ENCODE measurements at places on chromosomes 12 and 14. TPM values are rescaled to one million over a fixed set of nuclear protein-coding genes. Genes with fewer than 3 reads are reported as not detected.

NEUROD4 gene
- not detected for total RNA-seq

VAMP1 gene
- 10.6 TPM for total RNA-seq

TAS2R42 gene
- not detected for total RNA-seq

PLD4 gene
- total RNA-seq: under 0.01 TPM

BCAT1 gene
- total RNA-seq: 15.6 TPM

ACOT4 gene
- 0.73 TPM for total RNA-seq

PSEN1 gene
- total RNA-seq: 65.5 TPM

OTOGL gene
- total RNA-seq: 0.36 TPM

PLXNC1 gene
- total RNA-seq: 46.6 TPM

PLEKHD1 gene
- total RNA-seq: under 0.01 TPM

ACVRL1 gene
- 78.0 TPM for total RNA-seq

PLCZ1 gene
- not detected for total RNA-seq

KCNC2 gene
- total RNA-seq: not detected

LRRC43 gene
- 0.65 TPM for total RNA-seq

GRIP1 gene
- total RNA-seq: 0.81 TPM

ASIC1 gene
- total RNA-seq: 1.6 TPM

SALL2 gene
- 4.7 TPM for total RNA-seq

AQP2 gene
- total RNA-seq: not detected

SERPINA1 gene
- total RNA-seq: not detected

LRP1-AS gene
- total RNA-seq: not detected

KICS2 gene
- 7.0 TPM for total RNA-seq

GNG2 gene
- total RNA-seq: 23.1 TPM

BBOF1 gene
- total RNA-seq: 9.4 TPM

MAP3K9 gene
- 1.7 TPM for total RNA-seq

KRT2 gene
- not detected for total RNA-seq

CRIP2 gene
- 76.9 TPM for total RNA-seq

SLC25A47 gene
- total RNA-seq: 0.16 TPM

Data from hair follicle dermal papilla cell (primary cell).